ENCODE measurements at places on chromosomes 1 and 21.

DNA sequence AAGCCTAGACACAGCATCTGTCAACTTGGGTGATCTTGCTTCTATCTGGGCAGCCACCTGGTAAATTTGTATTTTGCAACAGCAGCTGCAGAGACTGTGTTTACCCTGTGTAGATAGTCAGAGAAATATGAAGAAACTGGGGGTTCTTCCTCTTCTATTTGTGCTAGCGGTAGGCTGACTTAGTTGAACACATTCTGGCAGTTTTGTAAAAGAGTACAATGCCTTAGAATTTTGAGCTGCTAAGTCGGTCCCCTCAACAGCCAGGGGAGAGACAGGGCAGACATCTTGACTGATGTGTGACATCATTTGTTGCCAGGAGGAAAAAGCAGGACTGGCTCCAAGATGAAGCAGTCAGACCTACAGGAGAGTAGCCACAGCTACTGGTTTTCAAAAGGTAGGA, 53.7 kb downstream of the KCNJ6 start:
- peak; percentile 29 for DNase-seq

DNA sequence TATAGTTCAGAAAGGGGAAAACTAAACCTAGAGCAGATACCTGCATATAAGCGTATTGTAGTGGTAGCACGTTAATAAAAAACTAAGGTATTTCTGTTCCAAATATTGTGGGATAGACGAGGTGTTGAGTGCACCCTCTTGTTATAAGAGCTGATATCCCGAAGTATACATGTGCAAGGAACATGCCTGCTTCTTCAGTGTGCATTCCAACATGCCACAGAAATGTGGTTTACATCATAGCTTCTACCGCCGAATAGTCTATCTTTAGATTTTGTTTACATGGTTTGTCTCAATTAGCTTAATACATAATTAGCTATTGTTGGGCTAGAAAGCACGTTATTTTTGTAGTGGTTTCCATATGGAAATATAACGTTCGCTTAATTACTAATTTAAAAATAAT, 2.2 kb downstream of the CHRM3 start:
- no peak for DNase-seq

DNA sequence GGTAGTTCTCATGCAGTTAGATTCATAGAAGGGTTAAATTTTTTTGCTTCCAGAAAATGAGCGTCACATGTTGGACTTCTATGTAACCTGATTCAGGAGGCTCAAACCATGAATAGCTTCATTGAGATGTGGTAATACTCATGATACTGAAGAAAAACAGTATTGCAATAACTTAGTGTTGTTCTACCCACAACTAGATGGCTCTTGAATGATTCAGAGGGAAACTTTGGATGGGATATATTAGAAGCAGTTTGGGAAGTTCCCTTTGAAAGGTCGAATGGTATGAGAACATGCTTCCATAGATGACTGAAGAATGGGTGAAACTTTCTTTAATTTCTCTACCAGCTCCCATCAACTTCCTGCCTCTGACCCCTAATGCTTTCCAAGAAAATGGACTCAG, 211.7 kb upstream of the PTGFR start:
- no peak for DNase-seq

DNA sequence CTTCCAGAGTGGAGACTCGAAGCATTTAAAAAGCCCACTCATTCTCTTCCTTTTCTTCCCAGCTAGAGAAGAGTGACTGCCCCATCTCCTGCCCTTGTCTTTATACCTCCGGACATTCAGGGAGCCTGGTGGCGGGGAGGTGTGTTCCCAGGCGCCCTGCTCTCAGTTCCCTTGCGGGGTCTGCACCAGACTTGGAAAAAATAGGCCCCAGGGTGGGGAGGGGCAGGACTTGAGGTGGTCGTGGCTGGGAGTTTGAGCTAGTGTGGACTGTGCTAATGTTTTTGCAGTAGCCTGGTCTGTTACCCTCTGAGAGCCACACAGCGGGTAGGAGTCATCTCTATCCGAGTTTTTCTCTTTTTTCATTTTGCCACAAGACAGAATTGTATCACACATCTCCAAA, 139.1 kb downstream of the PEX14 start:
- DNase-seq: no peak

- DNase-seq: no peak
Measured at GRCh38 chr21:39106881-39107462, 76.3 kb downstream of the PSMG1 start.

DNA sequence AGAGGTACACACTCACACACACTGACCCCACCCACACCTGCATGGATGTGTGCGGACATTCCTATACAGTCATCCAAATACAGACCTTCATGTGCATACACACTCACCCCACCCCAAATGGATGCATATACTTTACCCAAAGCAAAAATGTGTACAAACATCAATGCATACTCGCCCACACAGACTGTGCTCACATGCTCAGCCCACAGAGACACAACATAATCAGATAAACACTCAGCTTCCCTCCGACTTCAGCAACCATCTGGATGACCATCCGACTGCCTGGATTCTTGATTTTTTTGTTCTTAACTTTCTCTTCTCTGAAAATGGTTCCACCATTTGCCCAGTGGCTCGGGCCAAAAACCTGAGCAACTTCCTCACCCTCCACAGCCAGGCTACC, 24.4 kb upstream of the GJB5 start:
- no peak for DNase-seq

DNA sequence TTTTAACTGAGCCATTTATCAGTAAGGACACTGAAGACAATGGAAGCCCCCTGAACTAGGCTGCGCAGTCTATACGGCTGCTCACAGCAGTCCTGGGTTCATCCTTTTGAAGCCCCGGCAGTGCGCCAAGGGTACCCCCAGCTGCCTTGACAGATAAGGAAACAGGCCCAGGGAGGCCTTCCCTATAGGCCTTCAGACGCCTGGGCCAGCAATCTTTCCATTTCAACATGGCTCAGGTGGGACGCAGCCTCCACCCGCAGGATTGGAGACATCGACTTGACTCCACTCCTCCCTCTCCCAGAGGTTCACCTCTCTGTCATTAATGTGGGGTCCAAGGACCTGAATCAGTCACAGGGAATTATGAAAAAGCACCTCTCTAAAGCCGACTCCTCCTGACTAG, 2.8 kb upstream of the LYPD8 start:
- no peak for DNase-seq

DNA sequence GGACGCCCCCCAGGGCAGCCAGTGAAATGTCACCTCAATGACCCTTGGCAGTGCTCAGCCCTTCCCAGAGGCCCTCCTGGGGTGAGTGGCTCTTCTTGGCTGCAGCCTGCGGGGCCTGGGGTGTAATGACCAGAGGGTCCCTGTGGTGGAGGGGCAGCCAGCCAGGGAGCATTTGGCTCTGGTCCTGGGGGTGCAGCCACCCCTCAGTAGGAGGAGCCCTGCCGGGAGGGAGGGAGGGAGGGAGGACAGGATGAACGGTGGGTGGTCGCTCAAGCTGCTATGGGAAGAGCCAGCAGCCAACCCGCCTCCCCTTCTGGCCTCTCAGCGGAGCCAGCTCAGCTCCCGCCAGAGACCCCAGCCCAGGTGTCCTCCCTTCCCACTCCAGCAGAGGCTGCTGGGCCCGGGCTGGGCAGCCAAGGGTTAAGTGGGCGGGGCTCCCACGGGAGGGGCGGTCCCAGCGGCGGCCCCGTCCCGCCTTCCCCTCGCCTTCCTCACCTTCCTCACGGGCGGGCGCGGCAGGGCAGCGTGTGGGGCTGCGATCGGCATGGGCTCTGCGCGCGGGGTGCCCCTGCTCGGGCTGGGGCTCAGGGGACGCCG, 9.0 kb upstream of the PLCH2 start:
- no peak for DNase-seq

- DNase-seq: no peak
Measured at GRCh38 chr1:245332513-245332912, 177.7 kb downstream of the KIF26B start.

- DNase-seq: no peak
Measured at GRCh38 chr1:209585672-209586071, 2.2 kb downstream of the CAMK1G start.

DNA sequence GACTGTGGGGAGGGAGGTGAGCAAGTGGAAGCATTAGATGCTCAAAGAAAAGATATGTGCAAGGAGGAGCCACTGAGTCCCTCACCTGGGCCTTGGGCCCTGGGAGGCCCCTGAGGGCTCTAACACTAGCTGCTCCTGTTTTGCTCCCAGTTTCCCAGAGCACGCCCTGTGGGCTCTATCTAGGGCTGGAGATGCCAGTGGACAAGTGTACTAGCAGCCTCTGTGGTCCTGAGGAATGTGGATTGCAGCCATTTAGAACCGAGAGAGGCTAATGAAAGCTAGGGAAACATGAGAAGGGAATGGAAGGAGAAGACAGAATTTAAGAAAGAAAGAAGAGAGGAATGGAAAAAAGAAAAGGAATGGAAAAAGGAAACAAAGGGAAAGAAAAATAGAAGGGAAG, 10.0 kb upstream of the TBX15 start:
- no peak for DNase-seq

- DNase-seq: no peak
Measured at GRCh38 chr1:152679459-152679858, 4.4 kb downstream of the LCE2C start.

GRCh38 chr1:224730540-224730939, 114.4 kb downstream of the CNIH3 start:
- no peak for DNase-seq

DNA sequence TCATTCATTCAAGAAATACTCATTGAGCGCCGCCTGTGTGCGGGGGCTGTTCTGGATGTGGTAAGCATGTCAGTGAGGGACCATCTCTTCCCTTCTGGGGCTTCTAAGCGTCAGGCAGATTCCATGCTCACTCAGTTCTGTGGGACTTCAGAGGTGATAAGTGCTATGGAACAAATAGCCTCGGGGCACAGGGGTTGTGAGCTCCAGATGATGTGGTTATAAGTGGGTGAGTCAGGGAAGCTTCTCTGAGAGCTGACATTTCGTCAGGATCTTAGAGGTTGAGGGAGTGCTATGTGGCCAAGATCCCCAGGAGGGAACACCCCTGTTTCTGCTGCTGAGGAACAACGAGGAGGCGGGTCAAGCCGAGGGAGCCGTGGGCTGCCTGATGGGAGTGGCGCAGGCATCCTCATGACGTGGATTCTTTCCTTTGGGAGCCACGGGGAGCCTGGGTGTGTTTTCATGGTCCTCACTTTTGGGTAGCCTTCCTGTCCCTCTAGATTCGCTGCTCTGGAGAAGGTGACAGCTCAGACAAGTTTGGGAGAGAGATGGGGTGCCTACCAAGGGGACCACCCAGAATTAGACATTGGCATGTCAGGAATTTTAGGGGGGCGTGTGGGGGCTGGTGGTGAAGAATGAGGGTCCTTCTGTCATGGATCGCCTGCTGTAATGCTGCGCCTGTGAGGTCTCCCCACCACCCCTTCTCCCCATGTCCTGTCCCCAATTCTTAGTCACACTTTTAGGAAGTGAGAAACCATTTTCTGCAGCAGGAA, 38.5 kb downstream of the HUNK start:
- no peak for DNase-seq

- DNase-seq: no peak
Measured at GRCh38 chr1:223041481-223041880, 101.6 kb downstream of the TLR5 start.

GRCh38 chr1:214637722-214638458, 34.9 kb downstream of the CENPF start:
- no peak for DNase-seq

- DNase-seq: no peak
Measured at GRCh38 chr21:16186742-16187141, 457.0 kb downstream of the USP25 start.

DNA sequence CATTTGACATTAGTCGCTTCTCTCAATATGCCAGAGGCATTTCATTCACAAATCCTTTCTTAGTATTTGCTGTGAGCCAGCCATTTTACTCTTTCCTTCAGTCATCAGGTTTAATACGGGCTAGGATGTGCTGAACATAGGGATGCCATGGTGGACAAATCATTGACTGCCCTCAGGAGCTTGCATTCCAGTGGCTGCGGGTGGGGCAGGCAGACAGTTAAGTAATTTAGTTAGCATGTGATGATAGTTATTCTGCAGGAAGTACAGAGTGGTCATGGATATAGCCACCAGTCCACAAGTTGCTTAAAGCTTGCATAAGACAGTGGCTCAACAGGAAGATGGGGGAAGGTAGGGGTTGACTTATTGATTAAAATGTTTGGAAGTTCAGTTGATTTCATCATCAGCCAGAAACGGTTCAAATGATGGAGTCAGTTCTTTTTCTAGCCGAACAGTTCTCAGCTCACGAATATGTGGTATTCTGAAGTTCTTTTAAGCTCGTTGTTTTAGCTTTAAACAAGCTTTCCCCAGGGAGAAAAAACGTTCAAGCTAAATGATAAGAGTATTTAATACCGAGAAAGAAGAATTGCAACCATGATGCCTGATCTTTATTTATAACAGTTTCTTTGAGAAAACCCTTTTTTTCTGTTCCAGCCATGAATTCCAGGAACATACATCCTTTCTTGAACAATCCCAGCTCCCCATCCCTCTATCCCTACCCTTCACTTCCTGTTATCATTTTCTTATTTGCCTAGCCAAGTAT, 1.4 kb downstream of the SLC22A15 start:
- DNase-seq: peak; percentile 97

DNA sequence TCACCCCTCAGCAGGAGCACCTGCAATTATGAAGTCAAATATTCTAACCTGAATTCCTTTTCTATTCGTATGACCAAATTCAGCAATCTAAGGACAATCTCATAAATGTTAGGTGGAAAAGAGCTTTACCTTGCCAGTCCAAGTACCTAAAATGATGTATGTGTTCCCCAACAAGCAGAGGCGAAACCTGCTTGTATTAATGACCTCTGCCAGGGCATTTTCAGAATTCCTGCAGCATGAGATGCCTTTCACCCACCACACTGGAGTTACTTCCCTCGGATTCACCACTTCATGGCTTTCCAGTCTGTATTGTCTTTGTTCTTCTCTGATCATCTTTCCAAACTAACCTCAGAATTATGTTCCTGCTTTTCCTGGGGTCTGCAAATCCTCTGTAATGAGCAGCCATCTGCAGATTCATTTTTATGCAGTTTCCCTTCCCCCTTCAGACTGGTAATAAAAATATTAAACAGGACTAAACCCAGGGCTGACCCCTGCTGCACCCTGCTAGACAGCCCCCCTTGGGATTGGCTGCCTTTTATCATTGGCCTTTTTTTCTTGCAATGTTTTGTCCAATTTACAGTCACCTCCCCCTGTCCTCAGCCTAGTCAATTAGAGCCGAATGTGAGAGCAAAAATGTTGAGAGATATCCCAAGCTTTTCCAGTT, 26.6 kb upstream of the CASQ2 start:
- DNase-seq: no peak

GRCh38 chr1:38340409-38340808, 293.8 kb upstream of the POU3F1 start:
- no peak for DNase-seq

GRCh38 chr1:49028396-49028795, 251.7 kb upstream of the BEND5 start:
- DNase-seq: no peak

- no peak for DNase-seq
Measured at GRCh38 chr1:209647156-209647555, 5.1 kb downstream of the LAMB3 start.

- no peak for DNase-seq
Measured at GRCh38 chr1:63014267-63014666, 230.3 kb downstream of the ATG4C start.
